ENCODE measurements at places on chromosomes 7 and 10. TPM values are rescaled to one million over a fixed set of nuclear protein-coding genes. Genes with fewer than 3 reads are reported as not detected.

CARD11 gene
- total RNA-seq, result 5.0 TPM

GRCh38 chr7:155953781-155954549, 141.7 kb upstream of the SHH start:
- DNase-seq, result peak; percentile 50

OR2A5 gene
- not detected for total RNA-seq

CALN1 gene
- 0.37 TPM for total RNA-seq
